Stomach (tissue), 19 donors: ENCODE measurements at places on chromosomes 1 and 21. TPM values are rescaled to one million over a fixed set of nuclear protein-coding genes. Genes with fewer than 3 reads are reported as not detected.

- DNase-seq = no peak
Observed at GRCh38 chr1:185739967-185740366, 5.8 kb downstream of the HMCN1 start.

DNA sequence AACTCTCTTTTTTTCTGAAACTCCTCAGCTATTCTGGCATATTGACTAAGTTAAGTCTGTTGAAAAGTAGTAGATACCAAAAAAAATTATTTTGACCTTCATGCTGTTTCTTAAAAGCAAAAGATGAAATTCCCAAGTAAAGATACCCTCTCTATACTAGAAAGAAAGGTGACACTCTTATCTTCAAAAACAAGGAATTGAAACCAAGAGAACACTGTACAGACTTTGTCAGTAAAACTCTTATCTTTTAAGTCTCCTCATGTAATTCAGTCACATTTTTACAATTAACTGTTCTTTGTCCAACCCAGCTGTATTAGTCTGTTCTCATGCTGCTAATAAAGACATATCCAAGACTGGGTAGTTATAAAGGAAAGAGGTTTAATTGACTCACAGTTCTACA lies 496.2 kb downstream of the LTN1 start:
- DNase-seq = no peak

DNA sequence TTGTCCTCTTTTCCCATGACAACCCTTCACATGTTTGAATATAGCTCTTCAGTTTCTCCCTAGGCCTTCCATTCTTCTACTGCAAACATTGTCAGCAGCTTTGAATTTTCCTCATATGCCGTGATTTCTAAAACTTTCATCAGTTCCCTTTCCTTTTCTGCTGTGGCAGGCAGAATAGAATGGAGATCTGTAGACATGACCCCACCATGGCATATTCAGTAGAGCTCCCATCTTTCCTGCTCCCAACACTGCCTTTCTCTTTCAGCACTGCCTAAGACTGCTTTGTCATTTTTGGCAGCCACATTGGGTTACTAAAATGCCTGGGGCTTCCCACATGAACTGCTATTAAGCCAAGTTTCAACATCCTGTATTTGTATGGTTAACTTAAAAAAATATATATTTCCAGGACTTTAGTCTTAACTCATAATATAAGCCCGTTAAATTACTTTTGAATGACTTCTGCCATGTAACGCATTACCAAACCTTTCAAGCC lies 60.9 kb downstream of the TBX19 start:
- DNase-seq = peak; percentile 11

CGN gene
- 21.4 TPM for total RNA-seq

NAXE gene
- 46.8 TPM for total RNA-seq
